ENCODE measurements at places on chromosomes 4 and X.

- DNase-seq: no peak
These were observed at the start of gene USP51 for GRCh38 chrX:55489314-55490009. Gene USP51, minus strand, starts transcription at chrX:55489848. Its CDS starts 909 bp downstream, at chrX:55488939.

- DNase-seq: no peak
These were observed 234.2 kb upstream of the ANKRD50 start for GRCh38 chr4:124946696-124947095.

DNA sequence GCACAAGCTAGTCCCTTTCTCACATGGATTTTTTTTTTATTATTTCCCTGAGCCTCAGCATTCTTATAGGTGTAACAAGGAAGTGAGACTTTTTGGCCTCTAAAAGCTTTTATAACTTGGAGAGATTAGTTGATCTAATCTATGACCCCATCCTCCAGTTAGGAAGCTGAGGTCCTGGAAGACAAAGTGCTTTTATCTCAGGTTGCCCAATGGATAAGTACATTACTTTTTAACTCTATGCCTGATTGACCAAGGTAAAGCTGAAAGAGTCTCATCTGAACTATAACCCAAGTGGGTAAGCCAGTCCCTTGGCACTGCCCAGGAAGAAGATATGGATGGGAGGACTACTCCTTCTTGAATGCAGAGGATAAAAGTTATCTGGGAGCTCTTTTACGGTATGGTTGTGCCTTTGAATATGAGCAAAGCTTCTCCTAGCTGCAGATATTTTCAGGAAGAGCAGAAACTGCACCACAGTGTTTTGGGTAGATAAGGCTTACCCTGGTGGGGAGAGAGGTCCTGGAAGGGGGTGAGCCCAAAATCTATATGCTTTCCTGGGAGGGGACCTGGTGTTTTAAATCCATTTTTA, 40.2 kb downstream of the VSIG4 start:
- no peak for DNase-seq

GRCh38 chr4:165721815-165722214, 151.2 kb upstream of the TLL1 start:
- no peak for DNase-seq

DNA sequence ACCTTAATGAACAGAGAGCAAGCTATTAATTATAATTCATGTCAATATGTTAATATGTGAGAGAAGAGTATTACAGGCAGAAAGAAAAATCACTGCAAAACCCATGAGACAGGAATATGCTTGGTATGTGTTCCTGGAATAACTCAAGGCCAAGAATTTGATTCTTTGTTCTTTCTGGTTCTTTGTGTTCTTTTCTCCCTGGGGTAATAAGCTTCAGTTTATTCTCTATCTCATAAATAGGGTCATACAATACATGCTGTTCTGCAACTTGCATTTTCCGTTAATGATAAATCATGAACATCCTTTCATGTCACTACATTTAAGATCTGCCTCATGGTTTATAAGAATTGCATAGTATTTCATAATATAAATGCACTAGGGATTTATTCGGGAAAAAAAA, 16.8 kb upstream of the THOC2 start:
- DNase-seq: no peak

- DNase-seq: no peak
These were observed 92.1 kb downstream of the SH3KBP1 start for GRCh38 chrX:19795307-19795706.

DNA sequence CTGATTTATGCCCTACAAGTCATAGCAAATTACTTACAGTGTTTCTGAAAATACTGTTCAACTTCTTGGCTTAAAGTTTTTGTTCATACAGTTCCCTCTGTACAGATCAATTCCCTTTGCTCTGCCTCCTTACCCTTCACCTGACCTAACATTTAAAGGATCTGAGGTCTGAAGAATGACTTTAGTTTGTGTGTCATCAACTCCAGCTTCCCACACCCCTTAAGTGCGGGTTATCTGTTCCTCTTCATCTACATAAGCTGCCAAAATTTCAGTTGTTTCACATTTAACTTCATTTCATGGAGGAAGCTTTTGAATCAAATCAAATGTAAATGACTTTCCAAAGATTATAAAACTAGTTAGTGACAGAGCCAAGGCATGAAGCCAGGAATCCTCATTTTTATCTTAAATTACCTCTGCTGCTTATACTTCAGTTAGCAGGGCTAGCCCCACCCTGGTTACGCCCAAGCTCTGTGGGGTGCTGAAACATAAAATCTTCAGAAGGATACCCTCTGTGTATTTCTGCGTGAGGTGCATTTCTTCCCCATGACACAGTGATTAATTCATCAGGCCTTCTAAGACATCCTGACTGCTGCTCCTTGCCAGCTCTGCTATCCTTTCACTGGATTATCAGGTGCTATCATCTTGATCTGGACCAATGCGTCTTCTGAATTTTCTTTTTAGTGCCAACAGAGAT, 16.5 kb downstream of the CXCL1 start:
- no peak for DNase-seq

GRCh38 chr4:182869697-182870096, 47.5 kb downstream of the DCTD start:
- DNase-seq: no peak

DNA sequence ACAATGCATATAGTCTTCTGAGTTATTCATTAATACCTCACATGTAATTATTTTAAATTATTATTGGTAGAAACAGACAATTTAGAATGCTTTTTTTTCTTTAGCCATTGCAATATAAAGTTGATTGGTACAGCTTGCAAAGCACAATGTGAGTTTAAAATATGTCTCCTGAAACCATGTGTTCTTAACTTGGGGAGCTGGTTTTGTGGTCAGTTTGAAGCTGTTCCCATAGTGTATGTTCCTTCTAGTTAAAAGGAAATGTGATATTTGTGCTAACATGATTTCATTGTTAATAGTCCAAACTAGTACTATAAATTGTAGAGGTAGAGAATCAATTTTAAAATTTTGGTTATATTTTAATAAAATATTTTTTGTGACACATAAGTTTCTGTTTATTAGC, 247.2 kb downstream of the BMPR1B start:
- no peak for DNase-seq

DNA sequence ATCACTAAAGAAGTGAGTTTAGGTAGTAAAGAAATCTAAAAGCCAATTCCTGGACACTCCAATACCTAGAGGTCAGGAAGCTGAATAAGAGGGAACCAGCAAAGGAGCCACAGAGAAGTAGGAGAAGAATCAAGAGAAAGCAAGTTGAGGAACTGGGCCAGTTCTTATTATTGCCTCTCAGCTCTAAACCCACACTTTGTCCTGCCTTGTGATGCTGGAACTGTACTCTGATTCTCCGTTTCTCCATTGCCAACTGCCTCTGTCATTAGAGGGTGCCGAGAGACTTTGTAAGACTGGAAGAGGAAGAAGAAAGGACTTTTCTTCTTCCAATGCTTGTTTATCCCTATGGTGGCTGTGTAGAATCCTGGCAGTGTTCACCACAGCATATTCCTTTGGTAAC, 38.6 kb downstream of the NSUN7 start:
- DNase-seq: no peak

GRCh38 chrX:130086447-130087206, 23.7 kb downstream of the ELF4 start:
- DNase-seq: peak; percentile 37

- no peak for DNase-seq
These were observed 151.7 kb downstream of the SNCA start for GRCh38 chr4:89685277-89685676.

DNA sequence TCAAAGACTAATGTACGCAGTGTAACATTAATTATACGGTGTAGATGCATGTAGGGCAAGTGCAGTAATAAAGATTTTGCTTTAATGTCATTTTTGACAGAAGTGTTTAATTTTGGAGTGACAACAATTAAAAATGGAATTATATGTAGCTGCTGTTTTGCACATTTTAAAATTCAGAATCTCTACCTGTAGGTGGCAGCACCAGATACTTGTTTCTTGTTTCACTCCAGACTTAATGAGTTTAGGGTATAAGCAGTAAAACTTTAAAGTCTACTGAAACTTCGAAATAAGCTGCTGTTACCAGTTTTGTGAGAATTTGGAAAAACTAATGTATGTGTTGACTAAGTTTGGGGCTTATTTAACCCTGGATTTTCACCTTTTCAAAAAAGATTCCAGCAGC, 144.9 kb downstream of the POLA1 start:
- DNase-seq: no peak

DNA sequence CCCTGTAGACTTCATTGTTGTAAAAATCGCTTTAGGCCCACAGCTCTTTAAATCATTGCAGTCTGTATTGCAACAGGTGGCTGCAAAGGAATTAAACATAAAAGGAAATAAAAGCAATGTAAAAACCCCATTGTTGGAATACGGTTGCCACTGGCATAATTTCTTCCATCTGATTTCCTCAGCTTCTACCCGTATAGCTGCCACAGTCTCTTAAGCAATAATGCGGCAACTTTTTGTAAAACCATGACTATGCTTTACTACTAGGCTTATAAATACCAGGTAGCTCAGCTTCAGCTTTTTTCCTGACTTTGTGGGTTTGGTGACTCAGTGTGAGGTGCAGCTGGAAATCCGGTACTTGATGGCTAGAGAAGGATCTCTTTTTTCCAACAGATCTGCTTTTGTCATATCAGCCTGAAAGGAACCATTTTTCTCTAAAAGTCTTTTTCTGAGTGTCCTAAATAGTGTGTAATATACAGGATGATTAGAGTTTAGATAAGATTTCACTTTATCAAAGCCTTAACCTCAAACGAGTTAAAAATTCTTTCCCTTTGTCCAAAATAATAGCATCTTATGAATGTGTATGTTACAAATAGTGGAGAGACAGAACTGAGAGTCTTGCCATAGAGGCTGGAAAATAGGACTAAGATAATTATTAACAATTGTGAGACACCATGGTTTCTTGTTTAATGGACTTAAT, 268.0 kb downstream of the ADGRL3 start:
- no peak for DNase-seq

DNA sequence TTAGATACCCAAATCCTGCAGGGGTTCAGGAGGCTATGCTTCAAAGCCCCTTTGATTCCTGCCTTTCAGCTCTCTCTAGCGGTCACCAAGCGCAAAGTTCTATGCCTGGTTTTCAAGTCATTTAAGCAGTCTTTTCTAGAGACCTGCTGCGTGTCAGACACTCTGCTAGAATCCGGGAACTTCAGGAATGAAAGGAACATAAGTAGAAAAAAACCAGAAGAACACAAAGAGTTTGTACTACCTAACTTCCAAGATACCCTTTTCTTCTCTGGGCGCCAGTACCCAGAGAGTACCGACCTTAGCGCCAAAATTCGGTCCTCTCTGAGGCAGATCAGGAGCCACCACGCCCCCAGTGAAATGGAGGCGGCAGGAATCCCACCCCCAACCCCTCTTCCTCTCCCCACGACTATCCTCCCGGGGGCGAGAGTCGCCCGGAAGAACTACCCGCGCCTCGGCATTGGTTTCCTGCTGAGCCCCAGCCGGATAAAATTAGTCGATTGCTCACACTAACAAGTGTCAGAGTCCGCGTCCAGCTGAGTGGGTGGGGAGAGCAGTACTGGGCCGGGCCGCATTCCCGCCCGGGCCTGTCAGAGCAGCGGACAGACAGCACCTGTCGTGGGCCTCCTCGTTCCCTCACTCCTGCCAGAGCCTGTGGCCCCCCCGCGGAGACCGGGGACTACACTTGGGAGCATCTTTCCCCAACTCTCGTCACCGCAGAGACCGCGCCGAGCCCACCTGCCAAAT, 78.8 kb downstream of the RLIM start:
- peak; percentile 13 for DNase-seq

DNA sequence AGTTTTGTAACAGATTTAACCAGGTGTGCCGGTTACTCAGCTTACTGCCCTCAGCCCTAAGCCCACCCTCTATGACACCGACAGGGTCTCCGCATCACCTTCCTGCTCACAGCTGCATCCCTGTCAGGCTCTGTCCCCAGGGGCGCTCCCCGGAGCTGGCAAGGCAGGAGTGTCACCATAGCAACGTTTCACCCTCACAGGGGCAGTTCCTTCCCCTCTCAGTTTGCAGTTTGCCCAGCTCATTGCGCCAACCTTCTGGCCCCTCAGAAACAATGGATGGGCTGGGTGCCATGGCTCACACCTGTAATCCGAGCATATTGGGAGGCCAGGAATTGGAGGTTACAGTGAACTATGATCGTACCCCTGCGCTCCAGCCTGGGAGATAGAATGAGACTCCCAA, 42.6 kb downstream of the RGS12 start:
- DNase-seq: no peak

DNA sequence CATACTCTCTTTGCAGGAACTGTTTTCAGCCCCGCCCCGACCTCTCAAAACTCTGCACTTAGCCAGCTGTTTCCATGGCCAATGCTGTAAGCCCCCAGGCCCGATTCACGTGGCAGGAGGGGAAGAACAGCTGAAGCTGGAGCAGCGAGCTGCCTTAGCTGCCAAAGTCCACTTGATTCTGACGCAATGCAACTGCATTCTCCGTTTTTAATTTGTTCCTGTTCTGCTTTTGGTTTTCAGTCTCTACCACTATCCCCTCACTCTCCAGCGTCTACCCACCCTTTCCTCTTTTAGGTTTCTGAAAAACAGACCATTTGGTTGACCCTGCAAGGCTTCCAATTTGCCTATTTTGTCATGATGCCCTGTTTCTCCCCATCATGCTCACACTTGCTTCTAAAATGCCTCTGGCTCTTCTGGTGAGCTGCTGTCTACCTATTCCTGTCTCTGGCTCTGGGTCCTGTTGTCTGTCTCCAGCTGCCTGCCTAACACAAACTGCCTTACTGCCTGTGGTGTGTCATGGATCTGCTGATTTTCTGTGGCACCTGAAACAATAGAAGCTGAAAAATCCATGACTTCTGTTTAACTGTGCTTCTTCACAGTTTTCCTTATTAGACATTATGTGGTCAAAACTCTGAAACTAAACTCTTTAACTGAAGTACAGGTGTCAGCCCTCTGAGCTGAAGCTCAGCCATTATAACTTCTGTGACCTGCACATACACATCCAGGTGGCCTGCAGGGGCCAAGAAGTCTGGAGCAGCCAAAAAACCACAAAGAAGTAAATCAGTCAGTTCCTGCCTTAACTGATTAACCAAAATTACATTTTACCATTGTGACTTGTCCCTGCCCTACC, 160.5 kb upstream of the AGTR2 start:
- DNase-seq: no peak

DNA sequence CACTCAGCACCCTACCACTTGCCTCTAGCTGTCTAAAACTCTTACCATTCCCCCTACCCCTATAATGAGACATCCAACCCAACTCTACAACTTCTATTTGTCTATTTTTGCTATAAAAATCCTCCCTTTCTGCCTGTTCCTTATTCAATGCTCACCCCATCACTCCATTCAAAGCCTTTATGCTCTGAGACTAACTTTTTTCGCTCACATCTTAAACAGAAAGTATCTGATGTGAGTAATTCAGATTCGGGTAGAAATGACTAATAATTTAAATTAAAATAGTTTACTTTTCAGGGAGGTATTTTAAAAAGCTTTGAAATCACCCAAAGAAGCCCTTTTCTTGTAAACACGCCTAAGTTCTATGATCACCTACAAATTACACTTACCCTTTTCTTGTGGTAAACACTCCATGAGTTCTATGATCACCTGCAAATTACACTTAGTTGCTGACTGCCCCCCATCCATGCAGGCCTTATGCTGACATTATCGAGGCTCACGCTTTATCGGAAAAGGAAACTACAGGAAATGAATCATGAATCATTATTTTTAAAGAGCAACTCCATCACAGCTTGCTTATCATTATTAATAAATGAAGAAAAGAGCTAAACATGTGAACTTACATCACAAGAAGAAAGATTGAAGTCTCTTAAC, 168.7 kb upstream of the PPP1R2C start:
- no peak for DNase-seq

- no peak for DNase-seq
These were observed 94.7 kb upstream of the PUDP start for GRCh38 chrX:7242613-7243012.

GRCh38 chrX:100750883-100751282, 19.0 kb upstream of the SYTL4 start:
- no peak for DNase-seq

All from CD4-positive, alpha-beta T cell (primary cell).